Ovary (tissue), 10 donors: ENCODE measurements at places on chromosomes 3 and 15. TPM values are rescaled to one million over a fixed set of nuclear protein-coding genes. Genes with fewer than 3 reads are reported as not detected.

Gene CADM2
- 0.93 TPM for polyA plus RNA-seq

Gene RPL4
- polyA plus RNA-seq: 5,574 TPM

Gene CASR
- polyA plus RNA-seq: 0.67 TPM

DNA sequence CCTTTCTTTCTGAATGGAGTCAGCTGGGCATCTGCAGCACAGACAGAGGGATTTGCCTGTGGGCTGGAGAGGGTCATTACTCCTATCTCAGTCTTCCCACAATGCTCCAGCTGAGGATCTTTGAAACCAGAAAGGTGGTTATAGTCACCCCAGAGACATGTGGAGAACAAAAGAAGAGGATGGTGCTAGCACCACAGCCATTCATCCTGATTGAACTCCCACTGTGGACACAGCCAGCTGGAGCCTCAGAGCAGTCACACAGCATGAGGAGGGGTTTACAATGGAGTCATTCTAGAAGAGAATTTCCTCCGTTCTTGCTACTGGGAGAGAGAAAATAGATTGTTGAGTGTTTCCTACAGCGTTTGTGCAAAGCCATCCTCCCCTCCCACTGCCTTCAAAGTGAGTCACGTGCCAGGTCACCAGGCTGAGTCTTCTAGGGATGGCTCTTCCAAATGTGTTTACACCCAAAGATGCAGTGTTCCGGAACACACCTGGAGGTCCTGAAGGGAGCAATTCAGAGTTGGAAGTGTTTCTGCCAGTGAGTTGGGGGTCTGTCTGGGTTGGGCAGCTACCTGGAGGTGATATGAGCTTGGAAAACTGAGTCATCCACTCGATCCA, 18.9 kb upstream of the GREM1 start:
- no peak for DNase-seq

GRCh38 chr15:38688761-38689160, 124.1 kb upstream of the RASGRP1 start:
- DNase-seq: no peak

DNA sequence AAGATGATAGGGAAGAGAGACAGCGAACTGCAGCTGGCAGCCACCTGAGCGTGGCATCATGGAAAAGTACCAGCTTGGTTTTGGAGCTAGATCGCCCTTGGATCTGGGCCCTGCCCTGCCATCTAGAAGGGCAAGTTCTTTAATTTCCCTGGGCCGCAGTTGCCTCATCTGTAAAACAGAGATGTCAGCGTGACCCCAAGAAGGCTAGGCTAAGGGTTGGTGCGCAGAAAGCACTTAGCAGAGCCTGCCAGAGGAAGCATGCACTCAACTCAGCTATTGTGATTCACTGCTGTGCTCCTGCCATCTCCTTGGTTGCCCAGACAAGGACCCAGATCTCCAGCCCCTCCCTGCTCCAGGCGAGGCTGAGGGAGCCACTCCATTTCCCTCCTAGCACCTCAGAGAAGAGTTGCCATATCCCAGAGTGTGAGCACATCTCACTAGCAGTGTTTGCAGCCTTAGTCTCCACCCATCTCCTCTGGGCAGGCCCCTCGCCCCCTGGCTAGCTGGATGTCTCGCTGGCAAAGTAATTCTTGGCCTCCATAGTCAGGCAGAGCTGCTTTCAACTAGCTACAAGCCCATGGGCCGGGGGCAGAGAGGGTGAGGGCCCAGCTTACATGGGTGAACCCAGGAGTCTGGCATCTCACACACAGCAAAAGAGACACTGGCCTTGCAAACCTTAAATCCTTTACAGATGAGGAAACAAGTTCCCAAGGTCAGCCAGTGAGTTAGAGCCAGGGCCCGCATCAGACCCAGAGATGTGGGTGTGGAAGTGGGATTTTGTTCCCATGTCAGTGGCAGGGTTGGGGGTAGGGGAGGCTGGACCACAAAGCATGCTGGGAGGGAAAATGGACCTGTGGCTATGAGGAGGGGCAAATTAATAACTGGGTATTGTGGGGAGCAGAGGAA, 280.7 kb upstream of the TLE3 start:
- no peak for DNase-seq

DNA sequence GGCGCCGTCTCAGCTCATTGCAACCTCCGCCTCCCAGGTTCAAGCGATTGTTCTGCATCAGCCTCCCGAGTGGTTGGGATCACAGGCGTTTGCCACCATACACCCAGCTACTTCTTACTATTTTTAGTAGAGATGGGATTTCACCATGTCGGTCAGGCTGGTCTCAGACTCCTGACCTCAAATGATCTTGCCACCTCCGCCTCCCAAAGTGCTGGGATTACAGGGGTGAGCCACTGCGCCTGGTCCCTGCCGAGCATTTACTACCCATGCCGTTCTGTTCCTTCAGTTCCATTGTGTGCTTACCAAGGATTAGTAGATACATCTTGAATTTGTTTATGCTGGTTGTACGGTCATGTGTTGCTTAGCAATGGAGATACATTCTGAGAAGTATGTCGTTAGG, 10.3 kb downstream of the CHD2 start:
- DNase-seq: no peak

DNA sequence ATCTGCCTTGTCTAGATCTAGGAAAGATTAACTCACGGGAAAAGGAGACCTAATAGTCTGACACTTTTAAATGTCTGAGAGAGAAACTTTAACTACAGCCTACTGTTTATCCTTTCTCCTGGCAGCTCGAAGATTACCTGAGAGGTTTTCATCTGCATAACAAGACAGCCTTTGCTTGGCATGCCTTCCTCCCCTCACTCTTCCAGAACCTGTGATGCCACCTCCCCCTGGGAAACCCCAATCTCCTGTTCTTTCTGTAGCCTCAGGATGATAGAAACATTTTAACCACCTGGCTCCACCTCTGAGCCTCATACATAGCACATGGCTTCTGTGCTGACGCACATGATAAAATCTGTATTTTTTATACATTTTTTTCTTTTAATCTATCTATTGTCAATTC, 420.8 kb downstream of the CNTN6 start:
- no peak for DNase-seq

Gene NAA80
- polyA plus RNA-seq: 11.2 TPM

- no peak for DNase-seq
These were observed 52.3 kb upstream of the BNIP2 start for GRCh38 chr15:59741274-59741906.

DNA sequence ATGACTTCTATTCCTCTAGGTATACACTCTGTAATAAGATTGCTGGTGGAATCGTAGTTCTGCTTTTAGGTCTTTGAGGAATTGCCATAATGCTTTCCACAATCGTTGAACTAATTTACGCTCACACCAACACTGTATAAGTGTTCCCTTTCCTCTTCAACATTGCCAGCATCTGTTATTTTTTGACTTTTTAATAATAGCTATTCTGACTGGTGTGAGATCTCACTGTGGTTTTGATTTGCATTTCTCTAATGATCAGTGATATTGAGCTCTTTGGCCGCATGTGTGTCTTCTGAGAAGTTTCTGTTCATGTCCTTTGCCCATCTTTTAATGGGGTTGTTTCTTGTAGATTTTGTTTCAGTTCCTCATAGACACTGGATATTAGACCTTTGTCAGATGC, 12.8 kb downstream of the NXPE3 start:
- no peak for DNase-seq

Gene C15orf62
- polyA plus RNA-seq: 0.33 TPM

DNA sequence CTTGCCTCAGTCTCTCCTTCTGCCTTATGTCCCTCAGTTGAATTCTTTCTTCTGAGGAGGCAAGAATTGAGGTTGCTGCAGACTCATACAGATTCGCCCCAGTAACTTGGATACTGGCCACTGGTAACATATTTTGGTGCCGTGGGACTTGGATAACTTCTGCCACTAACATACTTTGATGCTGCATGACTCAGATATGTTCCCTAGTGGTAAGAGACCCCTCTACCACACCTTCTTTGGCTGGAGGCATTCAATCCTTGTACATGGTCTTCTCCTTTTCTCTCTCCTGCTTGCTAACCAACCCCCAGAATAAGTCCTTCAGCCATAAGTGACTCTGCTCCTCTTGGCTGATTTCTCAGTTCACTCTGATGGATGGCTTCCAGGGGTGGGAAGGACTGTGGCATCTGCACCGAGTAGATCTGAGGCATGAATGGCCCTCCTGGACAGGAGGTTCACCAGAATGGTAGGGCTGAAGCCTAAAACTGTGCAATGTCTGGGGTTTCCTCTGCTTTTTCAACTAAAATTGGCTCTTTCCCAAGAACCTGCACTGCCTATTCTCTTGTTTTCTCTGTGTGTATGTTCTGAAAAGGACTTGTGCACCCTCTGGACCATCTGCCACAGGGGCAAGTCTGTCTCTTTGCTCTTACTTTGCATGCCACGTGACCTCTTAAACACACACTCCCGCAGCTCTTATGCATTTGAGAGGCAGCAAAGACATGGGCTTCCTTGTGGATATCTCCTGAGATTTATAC, 55.5 kb upstream of the FSTL1 start:
- DNase-seq: no peak

- no peak for DNase-seq
These were observed 271.4 kb downstream of the ARRDC4 start for GRCh38 chr15:98231696-98232440.

DNA sequence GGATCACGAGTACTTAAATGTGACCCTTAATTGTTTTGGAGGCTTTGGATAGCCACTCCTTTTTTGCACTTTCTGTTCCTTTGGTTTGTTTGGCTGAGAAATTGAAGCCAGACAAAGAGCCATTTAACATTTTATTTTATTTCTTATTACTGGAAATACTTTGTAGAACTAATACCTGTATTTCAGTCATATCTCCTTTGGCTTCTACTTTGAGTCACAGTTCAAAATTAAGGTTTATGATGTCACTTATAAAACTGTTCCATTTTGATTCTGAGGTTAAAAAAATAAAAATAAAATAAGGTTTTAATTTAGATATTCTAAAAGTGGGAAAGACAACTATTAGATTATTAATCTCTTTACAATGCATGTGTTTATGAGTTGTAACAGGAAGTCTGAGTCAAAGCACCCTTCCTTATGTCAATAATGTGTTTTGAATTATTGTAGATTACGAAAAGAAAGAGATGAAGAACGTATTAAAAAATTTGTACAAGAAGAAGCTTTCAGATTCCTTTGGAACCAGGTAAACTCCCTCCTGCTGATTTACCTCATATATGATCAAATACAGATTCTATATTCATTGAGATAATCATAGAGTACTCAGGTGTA, 16.9 kb upstream of the NXPE3 start:
- no peak for DNase-seq

DNA sequence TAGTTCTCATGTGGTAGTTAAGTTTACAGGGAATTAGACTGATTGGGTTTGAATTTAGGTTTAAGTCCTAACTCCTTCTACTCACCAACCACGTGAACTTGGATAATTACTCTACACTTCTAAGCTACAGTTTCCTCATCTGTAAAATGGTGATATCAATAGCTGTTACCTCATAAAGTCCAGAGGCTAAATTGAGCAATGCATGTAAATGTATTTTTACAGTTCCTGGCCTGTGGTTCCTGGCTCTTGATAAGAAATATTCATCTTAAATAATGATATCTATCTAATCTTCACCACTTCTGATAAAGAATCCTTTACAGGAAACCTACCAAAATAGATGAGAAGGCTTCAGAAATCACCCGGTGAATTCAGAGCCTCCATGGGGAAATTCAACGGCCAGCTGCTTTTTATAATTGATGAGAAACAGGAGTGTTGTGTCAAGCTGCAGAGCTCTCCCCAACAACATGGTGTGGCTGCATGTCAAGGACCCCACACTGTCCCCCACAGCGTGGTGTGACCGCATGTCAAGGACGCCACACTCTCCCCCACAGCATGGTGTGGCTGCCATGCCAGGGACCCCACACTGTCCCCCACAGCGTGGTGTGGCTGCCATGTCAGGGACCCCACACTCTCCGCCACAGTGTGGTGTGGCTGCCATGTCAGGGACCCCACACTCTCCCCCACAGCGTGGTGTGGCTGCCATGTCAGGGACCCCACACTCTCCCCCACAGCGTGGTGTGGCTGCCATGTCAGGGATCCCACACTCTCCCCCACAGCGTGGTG, 80.8 kb upstream of the PEX5L start:
- DNase-seq: no peak

DNA sequence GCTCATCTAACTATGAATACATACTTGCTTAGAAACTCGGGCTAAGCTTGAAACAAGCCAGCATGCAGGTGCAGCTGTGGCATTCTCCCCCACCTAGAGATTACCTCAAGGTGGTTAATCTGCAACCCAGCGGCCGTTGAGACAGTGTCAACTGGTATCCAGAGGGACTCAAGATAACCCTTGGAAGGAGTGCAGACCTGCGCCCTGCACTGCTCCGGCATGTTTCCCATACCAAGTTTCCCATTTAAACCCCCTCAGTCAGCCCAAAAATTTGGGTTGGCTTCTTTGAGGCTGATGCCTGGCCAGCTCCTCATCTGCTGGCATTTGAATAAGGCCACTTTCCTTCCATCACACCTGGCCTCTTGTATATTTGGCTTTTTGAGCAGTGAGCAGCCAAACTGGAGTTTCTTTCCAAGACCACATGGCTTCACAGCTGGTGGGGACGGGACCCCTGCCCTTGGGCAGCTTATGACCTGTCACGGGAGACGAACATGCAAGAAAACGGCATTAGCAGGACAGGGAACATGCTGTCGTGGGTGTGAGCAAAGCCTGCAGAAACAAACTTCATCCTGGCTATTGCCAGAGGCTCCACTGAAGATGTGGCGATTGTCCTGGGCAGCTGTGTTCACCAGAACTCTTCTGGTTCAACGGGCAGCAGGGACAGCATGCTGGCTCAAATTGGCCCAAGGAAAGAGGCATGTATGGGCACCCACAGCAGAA, 98.2 kb downstream of the PLXNA1 start:
- no peak for DNase-seq

Gene DCBLD2
- polyA plus RNA-seq: 13.5 TPM
